ENCODE measurements at places on chromosomes 2 and 18.

GRCh38 chr2:169275696-169276444 is 86.5 kb downstream of the LRP2 start:
- no peak for DNase-seq

- no peak for DNase-seq
Measured at GRCh38 chr2:238415036-238415764, 11.5 kb upstream of the ASB1 start.

DNA sequence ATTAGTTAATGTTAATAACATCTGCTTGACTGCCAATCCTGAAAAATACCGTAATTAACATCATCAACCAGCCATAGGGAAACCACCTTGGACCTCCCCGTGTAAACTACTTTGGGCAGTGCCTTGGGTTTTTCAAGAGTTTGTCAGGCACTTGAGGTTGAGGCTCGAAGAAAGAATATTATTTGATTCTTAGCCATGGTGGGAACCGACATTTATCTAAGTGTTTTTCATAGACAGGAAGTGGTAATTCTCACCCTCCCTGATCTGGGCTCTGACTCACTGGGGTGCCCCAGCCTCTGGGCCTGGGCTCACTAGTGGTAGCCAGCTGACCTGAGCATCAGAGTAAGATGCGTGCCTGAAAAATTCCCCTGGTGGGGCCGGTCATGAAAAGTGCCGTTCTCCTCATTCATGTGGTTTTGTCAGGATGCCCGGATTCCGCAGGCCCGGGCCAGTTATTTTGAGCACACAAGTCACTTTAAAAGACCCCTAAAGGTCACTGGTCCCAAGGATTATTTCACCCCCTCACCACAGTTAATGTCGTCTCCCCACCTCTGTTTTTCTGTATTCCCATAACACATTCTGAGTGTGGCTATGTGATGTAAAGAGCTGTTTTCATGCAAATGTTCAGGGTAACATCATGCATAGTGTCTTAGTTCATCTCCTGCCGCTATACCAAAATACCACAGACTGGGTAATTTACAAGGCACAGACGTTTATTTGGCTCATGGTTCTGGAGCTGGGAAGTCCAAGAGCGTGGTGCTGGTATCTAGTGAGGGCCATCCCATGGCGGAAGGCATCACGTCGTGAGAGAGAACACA is 21.6 kb upstream of the SPATA3 start:
- DNase-seq = peak; percentile 62

GRCh38 chr2:108612153-108612513 is 77.9 kb downstream of the LIMS1 start:
- DNase-seq = peak; percentile 29

DNA sequence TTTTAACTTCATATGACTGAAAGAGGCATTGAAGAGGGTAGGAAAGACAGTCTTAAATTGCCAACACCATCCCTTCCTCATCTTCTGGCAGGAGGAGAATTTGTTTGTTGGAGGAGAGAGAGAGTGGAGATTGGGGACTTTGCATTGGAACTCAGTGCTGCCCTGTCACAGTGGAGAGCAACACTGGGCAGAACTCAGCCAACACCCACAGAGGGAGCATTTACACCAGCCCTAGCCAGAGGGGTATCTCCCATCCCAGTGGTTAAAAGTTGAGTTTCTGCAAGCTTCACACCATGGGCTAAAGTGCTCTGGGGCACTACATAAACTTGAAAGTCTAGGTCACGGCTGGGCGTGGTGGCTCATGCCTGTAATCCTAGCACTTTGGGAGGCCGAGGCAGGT is 174.1 kb downstream of the ANKRD30B start:
- no peak for DNase-seq

- DNase-seq = peak; percentile 69
Measured at GRCh38 chr2:240557808-240558207, at the start of gene ANKMY1. Gene ANKMY1 (minus strand): TSS chr2:240557988. CDS start chr2:240557335, 653 bp downstream.

DNA sequence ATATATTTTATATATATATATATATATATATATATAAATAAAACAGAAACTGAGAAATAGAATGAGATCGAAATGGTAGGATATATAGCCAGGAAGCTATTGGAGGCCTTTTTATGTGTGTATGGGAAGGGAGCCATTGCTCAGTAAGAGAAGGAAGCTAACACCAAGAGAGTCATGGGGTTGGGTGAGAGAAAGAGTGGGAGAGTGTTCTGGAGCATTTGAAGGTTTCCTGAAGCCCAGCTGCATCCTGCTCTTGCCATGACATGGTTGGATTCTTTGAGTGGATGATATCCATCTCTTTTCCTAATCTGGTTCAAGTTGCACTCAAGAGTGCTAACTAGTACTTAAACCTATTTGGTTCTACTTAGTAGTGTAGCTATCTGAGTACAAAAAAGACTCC is 282.3 kb downstream of the DYSF start:
- DNase-seq = no peak

GRCh38 chr2:219998714-219999227 is 371.3 kb downstream of the SLC4A3 start:
- no peak for DNase-seq

DNA sequence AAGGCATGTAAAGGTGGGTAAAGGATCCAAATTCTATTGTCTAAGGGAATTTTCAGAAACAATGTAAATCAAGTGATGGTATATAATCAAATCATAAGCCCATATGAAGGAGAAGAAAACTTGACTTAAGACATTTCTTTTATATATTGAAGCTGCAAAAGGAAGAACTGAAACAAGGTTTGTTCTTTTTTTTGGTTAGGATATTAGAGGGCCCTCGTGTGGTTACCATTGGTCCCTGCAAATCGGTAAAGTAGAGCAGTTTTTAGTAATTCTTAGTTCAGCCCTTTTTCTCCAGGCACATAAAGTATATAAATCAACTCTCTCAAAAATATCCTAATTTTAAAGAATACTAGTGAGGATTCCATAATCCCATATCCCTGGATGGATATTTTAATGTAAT is 105.6 kb upstream of the STK17B start:
- DNase-seq = no peak

GRCh38 chr2:133835821-133836619 is 267.8 kb upstream of the NCKAP5 start:
- no peak for DNase-seq

- peak; percentile 45 for DNase-seq
Measured at GRCh38 chr18:54205959-54206358, 18.5 kb downstream of the MBD2 start.

- DNase-seq = peak; percentile 67
Measured at GRCh38 chr18:41906528-41907146, 48.4 kb upstream of the PIK3C3 start.

DNA sequence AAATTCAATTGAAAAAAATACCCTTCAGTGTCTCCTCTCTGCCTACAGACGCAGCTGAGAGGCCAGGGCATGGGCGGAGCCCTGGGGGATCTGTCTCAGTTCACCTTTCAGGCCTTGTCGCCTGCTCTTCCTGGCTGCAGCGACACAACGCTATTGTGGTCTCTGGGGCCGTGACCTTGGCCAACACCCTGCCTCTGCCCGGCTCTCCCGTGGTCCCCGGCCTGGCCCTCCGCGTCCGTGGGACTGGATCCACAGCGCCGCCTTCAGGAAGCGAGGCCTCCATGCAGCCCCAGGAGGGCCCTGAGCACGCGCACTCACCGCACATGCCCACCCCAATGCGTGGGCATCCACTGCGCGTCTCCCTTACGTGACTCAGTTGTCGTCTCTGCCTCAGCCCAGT is 81.1 kb downstream of the MRPS9 start:
- DNase-seq = no peak

DNA sequence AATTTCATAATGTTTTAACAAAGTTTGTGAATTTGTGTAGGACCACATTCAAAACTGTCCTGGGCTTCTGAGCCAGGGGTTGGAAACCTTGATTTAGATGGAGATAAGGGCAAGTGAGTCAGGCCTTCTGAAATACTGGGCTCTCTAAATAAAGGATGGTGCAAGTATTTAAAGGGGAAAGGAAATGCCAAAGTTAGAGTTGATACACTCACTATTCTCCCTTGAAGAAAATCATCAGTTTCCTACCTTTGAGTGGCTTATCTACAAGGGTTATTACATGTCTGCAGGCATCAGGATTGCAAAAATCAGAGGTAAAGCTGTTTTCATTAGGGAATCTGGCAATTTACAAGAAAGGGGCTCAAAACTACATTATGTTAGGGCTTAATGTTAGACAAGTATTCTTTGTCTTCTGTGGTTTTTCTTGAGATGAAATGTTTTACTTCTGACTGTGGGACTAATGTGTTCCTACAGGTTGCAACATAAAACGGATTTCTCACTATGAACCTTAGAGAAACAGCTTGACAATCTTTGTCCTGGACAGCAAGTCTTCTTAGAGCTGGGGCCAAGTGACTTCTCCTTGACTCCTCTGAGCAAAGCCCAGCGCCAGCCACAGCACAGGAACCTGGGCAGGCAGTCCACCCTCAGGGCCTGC is 31.1 kb downstream of the RNU4ATAC start:
- peak; percentile 49 for DNase-seq

DNA sequence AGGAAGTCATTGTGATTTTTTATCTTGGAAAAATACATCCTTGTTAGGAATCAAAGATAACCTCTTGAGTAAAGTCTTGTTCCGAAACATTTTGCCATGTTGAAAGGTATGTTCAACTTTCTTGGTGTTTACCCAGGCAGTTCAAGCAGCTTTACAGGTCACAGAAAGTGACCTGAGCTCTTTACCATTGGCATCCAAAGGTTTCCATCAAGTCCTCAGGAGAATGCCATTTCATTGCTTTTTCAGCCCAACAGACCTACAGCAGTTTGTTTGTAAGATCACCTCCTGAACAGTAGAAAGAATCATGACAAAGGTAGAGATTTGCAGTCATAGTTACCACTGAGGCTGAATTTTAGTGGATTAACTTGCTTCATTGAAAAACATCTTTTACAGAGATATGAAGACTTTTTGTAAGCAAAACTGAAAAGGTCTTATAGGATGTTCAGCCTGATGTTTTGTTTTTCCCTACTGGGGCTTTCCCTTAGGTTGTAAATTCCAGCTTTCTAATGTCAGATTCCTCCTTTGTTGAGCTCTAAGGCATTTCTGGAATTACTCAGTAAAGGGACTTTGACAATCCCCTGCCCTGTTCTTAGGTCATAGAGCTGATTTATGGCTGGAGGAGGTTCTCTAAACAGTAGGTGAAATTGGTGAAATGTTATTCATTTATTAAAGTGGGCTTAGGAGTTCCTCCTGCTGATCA is 236.8 kb upstream of the RBMS1 start:
- peak; percentile 38 for DNase-seq

- peak; percentile 62 for DNase-seq
Measured at GRCh38 chr18:58569490-58569911, 59.4 kb downstream of the ALPK2 start.

GRCh38 chr18:21456428-21457178 is 143.9 kb downstream of the ESCO1 start:
- DNase-seq = no peak

DNA sequence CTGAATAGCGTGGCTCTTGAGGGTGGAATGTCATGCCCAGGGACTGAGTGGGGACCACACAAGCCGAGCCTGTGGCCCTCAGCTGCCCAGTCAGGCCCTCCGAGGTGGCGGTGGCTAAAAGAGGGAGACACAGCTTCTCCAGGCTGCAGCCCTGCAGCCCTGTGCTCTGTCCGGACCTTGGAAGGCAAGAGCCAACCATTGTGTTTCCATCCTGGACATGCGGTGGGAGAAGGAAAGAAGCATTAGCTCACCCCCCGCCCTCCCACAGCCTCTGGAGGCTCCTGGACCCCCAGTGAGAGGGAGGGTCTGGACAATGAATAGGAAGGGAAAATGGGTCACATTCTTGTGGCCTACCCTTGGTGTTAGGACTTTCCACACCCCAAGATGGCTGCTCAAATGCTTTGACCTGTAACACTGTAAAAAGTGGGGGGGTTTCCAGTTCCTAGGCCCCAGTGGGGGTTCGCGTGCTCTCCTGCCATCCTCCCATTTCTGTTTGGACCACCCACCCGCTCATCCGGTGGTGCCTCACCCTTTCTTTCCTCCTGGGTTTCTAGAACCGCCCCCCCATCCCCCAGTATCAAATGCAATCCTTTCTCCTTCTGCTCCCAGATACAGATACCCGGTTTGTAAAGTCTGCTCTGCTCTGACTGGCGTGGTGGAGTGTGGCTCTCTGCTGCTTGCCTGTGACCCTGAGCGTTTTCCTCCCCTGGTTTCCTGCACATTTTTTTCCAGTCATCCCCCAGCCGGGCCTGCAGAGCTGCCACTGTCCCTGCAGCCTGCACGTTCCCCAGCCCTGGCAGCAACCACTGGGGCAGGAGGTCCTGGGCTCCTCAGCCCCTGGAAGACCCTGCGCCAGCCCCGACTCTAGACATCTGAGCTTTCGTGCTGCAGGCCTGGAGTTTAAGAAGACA is 36.3 kb upstream of the SMAD7 start:
- DNase-seq = no peak

- DNase-seq = no peak
Measured at GRCh38 chr2:236870370-236870769, 215.3 kb upstream of the COPS8 start.

DNA sequence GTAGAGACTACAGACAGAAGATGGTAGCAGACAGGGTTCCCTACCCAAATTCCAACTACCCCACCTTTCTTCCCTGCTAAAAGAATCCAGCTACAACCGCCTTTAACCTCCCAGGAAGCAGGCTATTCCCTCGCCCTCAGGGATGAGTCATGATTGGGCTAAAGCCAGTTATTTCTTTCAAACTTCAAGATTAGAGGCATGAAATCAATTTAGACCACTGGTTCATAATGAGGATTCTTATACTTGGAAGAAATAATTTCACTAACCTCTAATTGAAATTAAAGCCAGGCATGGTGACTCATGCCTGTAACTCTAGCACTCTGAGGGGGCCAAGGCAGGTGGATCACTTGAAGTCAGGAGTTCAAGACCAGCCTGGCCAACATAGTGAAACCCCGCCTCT is 20.0 kb downstream of the TRIP12 start:
- peak; percentile 66 for DNase-seq

- no peak for DNase-seq
Measured at GRCh38 chr2:200425026-200425821, 84.6 kb downstream of the KCTD18 start.

- no peak for DNase-seq
Measured at GRCh38 chr2:197240421-197241041, 70.0 kb downstream of the ANKRD44 start.

- DNase-seq = no peak
Measured at GRCh38 chr2:152580714-152581113, 136.5 kb downstream of the PRPF40A start.

All from AG10803 (cell line).